CD8-positive, alpha-beta memory T cell (primary cell): ENCODE measurements at places on chromosomes 11 and 22.

- DNase-seq, result no peak
Measured at GRCh38 chr11:43197379-43197778, 114.4 kb upstream of the API5 start.

DNA sequence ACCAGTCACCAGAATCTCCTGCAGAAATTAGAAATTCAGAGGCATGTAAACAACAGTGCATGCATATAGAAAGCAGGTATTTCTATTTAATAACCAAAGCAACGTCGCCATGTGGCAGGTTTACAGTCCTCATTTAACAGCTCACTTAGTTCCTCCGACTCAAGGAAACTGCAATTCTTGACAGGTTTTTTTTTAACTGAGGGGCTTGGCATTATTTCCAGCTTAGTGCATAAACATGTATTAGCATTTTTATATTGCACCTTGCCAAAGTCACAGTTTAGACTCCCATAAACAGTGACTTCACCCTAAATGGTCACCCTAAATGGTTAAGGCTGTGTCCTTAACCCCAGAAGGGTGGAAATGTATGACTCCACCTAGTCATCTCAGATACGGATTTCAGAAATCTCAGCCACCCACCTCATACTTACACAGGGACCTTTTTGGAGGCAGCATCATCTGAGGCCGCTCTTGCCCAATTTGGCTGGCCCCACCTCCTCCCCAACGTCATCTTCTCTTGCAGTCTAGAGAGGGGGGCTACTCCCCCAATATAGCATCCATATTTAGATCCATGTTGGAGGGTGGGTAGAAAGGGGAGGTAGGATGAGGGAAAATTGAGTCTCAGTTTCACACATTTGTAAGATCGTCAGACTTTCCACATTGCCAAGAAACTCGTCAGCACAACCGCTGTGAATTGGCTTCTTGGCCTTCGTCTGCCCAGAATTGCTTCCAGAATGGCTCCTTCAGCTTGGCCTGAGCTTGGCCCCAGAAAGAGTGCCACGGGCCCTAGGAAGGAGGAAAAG is 31.8 kb upstream of the SLC35C1 start:
- no peak for DNase-seq

DNA sequence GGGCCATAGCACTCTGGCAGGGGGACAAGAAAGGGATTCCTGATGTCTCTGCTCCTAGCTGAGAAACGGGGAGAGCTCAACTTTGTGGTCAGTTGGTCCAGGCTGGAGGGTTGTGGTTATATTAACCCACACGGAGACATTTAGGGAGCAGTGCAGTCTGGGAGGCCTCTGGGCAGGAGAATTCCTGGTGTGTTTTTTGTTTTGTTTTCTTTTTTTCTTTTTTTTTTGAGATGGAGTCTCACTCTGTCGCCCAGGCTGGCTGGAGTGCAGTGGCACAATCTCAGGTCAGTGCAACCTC is 88.0 kb upstream of the SHISAL1 start:
- no peak for DNase-seq

DNA sequence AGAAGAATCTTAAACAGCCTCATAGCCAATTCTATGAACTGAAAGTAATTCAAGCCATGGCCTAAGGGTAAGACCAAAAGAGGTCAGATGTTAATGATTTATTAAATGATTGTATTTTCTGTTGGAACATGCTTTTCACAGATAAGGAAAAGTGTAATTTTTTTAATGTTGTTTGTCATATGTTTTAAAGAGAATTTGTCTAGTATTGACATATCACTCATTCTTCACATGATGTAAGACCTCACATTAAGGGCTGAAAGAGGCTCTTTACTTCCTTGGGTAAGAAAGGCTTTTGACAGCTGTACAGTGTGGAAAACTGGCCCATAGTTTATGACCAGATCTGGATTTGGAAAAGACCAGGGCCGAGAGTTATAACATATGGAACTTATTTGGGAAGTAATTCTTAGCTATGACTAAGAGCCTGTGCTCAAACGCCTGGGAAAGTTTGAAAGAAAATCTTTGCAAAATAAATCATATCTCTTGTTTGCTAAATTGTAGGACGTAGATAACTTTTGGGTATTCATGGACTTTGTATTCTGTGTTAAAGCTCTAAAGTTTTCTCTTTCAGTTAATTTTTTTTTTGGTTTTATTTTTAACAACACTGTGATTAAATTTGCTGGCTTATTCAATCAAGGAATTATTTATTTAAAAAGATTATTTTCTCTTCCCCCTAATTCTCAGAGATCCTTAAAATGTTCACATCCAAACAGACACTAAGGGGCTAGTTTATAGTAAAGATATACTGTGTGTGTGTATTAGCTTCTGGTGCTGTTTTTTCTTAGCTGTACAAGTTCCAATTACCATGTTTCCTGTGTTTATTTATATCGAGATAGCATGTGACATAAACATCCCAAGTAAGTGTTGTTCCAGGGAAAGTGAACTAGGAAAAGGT is 162.2 kb downstream of the ARHGAP42 start:
- no peak for DNase-seq

- DNase-seq, result no peak
Measured at GRCh38 chr11:61577383-61578118, 3.3 kb downstream of the SYT7 start.

- DNase-seq, result no peak
Measured at GRCh38 chr11:64245401-64245796, 1.3 kb downstream of the PPP1R14B start.

DNA sequence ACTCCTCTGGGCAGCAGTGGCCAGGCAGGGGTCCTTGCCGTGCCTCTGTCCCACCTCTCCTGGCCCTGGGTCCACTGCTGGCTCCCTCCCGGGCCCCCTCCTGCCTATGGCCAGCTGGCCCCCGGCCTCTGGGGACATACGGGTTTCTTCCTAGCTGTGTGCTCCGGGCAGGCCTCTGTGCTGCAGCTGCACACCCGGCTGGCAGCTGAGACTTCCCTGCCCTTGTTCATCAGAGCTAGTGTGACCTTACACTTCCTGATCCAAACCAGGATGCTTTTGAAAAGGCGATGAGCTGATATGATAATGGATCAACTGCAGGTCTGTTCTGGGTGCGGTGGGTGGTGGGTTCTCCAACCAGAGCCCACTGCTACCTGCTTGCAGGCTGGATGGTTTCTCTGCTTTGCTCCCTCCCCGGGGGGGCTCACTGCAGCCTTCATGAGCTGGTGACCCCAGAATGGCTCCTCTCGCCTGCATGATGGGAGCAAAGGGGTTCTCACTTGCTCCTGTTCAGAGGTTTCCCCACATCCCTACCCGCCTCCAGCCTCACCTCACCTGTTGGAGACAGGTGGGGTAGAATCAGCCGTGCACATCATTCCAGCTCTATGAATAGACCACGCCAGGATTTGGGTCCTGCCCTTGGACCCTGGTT is 13.3 kb downstream of the B3GAT1 start:
- DNase-seq, result no peak
